ENCODE measurements at places on chromosomes 5 and 9. TPM values are rescaled to one million over a fixed set of nuclear protein-coding genes. Genes with fewer than 3 reads are reported as not detected.
A peak's percentile ranks its signal among the peaks of the same experiment; 100 is the strongest.

DOCK8 gene
- 15.2 TPM for total RNA-seq

- DNase-seq = no peak
Measured at GRCh38 chr5:176533894-176534611, 3.1 kb downstream of the RNF44 start.

DNA sequence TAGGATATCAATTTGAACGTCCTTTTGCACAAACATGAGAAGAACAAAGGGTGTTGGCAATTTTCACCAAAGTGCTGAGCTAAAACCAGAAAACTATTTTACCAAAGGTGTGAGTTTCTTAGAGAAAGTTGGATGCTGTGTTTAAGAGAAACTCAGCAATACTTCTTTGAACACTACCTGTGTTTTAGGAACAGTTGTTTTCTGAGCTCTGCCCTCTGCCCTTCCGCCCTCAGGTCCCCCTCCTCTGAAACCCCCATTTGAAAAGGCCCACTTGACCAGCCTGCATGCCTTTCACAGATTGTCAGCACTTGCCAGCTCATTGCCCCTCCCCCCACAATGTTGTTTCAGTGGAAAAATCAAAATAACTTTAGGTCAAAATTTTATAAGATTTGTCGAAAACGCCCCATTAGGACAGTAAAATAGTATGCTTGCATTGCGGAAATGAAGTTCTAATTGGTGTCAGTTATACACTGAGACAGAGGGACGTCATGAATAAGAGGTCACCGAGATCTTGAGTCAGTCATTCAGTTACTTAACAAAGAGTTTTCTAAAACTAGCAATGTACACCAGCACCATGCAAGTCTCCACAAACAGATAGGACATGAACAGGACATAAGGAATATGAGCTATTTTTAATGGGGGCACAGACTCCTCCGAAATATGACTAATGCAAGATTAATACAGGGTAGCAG is 61.9 kb upstream of the IL7R start:
- DNase-seq = no peak

- no peak for DNase-seq
Measured at GRCh38 chr5:137954131-137954879, 65.0 kb downstream of the PKD2L2 start.

PDE6A gene
- 2.5 TPM for total RNA-seq

GRCh38 chr5:73451224-73452130 is 2.9 kb upstream of the FOXD1 start:
- DNase-seq = peak; percentile 62

QRFP gene
- not detected for total RNA-seq

- no peak for DNase-seq
Measured at GRCh38 chr9:113578882-113579282, 115.4 kb downstream of the RGS3 start.

DNA sequence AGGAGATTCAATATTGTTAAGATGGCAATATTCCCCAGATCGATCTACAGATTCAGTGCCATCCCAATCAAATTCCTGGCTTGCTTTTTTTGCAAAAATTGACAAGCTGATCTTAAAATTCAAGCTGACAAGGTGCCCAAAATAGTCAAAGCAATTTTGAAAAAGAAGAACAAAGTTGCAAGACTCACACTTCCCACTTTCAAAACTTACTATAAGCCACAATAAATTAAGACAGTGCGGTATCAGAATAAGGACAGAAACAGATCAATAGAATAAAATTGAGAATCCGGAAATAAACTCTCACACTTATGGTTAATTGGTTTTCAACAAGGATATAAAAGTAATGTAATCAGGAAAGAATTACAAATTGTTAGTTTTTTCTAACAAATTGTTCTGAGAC is 97.1 kb downstream of the NRG2 start:
- DNase-seq = no peak

DNA sequence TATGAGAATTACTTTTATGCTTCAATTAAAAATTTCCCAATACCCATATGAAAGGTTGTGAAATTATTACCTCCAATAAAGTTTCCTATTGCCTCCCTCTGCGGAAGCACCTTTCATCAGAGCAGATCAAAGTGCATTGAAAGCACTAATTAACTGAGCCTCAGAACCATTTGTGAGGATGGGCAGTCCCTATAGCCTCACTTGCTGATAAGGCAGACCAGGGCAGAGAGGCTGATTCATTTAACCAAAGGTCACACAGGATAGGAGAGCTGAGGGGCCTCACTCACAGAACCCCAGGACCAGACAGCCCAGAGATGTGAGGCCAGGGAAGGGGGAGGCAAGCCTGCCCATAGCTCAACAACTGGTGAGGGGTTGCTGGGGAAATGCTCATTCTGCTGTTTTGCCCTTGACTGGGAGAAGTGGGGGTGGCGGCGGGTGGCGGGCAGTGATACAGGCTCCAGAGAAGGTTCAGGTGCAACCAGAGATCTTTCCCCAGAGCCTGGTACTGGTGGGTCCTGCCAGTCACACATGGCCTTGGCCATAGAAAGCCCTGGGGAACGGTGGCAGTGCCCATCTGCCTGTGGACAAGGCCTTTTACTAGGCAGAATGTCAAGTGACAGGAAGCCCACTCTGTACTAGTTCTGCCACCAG is 57.9 kb downstream of the MACROH2A1 start:
- peak; percentile 65 for DNase-seq

DNA sequence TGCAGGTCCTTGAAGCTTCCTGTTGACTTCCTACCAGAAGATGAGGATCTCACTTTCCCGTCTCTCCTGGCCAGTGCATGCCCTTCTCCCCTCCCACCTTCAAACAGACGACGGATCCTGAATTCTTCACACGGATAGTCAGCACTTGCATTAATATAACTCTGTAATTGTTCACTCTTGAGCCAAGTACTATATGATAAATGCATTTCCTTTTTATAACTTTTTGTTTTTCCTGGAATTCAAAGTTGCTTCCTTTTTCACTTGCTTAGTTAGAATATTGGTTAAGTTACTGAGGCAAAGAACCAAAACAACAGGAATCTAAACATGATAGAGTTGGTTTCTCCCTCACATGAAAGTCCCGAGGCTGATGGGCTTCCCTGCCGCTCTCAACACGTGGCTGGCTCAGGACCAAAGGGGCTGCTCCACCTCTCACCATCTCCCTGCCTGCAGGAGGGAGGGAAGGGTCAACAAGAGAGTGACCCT is 20.2 kb upstream of the EGFL7 start:
- DNase-seq = no peak

LCN9 gene
- not detected for total RNA-seq

DNA sequence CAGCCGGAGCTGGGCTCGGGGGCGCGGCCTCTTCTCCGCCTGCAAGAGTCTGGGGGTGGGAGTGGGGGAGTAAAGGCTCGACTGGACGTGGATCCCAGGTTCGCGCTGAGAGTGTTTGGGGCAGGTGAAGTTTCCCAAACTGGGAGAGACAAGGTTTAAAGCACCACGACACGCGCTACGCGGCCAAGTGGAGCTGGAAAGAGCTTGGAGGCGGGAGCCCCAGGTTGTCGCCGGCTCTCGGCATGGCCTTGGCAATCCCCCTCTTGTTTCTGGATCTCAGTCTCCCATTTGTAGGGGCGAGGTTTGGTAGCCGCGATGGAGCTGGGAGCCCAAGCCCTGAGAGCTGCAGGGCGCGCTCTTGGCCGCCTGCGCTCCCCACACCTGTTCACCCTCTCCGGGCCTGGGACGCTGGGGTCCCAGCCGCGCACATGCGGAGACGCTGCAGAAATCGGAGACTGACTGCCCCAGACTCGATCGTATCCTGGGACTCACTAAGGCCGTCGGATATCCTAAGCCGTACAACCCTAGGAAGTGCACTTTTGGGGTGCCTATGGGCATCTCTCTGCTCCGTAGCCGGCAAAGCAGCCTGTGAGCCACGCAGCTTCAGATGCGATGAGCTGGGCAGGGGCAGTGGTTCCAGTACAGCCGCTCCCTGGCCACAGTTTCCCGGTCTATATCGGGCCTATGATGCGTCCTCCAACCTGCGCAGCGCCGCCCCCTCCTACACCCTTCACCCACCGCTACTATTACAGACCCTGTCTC is 937 bp downstream of the TMOD1 start:
- DNase-seq = no peak

PDCD1LG2 gene
- total RNA-seq = not detected

GARIN3 gene
- total RNA-seq = not detected

DNA sequence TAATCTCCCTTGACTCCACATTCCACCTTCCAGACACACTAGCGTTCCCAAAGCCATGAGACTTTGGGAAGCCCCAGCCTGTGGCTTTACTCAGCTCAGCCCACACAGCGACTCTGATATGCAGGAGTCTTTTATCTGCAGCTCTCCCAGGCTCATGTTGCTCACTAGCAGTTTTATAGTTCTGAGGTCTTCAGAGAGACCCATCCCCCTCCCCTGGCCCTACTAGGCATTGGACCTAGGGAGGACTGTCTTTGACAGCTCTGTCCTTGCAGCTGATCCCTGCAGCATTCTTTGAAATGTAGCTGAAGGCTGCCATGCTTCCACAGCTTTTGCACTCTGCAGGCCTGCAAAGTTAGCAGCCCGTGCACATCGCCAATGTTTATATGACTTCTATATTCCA is 19.9 kb upstream of the CYLC2 start:
- DNase-seq = no peak

GRCh38 chr5:180207593-180207992 is 1.4 kb downstream of the RASGEF1C start:
- DNase-seq = no peak

GCNT4 gene
- total RNA-seq = 3.0 TPM

LRRC19 gene
- not detected for total RNA-seq

Measured in Caco-2 (cell line).